ENCODE measurements at places on chromosomes 2 and 18. TPM values are rescaled to one million over a fixed set of nuclear protein-coding genes. Genes with fewer than 3 reads are reported as not detected.

Gene STEAP3
- 13.3 TPM for total RNA-seq

DNA sequence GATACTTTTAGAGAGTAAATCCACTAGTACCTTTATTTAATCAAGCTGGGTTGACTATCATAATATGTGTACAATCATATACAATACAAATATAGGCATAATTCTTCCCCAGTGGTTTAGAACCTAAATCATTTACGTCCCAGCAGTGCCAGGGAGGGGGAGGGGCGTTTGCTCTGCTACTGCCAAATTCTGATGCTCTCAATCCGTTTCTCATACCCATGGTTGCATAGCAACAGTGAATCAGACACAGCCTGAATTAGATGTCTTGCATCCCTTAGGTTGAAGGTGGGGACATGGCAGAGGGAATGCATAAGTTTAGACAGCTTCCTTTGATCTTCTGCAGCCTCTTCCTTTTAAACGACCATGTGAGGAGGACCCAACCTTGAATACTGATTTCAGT lies 135.4 kb downstream of the ABCA12 start:
- DNase-seq = no peak

Gene ZNF385B
- total RNA-seq = 7.5 TPM

Gene GREB1
- total RNA-seq = 226 TPM

- DNase-seq = no peak
Observed at GRCh38 chr2:143356736-143357446, 227.7 kb downstream of the ARHGAP15 start.

Gene CYS1
- 10.0 TPM for total RNA-seq

GRCh38 chr2:2096803-2097464 lies 234.1 kb downstream of the MYT1L start:
- DNase-seq = no peak

Gene OR6B2
- not detected for total RNA-seq

Gene TSPYL6
- 0.11 TPM for total RNA-seq

- no peak for DNase-seq
Observed at GRCh38 chr2:201220102-201220570, 37.2 kb downstream of the CASP10 start.
